ENCODE measurements at places on chromosomes 2 and 18.

- no peak for DNase-seq
Measured at GRCh38 chr2:74493546-74493945, 5.9 kb downstream of the LBX2 start.

DNA sequence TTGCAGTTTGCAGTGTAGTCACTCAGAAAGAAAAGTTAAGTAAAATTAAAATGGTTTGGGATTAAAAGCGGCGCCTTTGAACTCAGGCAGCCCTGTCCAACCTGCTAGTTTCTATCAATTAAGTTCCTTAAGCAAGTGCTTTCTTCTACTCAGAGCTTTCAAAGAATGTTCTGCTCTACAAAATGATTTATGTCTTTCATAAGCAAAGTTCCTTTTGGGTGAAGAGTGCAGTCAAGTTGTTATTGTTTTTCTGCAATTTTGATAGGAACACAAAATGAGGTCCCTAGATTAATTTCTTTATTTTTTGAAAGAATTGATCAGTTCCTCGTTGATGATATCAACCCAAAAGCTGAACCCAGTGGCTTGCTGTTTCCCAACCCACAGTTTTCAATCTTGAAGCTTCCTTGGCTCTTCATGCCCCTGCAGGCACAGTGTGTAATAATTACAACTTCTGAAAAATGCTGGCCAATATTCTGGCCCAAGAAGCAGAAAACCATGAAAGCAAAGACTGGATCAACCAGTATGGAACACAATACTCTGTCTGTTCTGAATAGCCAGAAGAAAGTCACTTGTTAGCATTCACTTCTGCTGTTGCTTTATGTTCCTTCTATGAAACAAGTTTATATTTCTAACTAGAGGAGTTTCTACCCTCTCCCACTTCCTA is 89.1 kb downstream of the TGIF1 start:
- no peak for DNase-seq

DNA sequence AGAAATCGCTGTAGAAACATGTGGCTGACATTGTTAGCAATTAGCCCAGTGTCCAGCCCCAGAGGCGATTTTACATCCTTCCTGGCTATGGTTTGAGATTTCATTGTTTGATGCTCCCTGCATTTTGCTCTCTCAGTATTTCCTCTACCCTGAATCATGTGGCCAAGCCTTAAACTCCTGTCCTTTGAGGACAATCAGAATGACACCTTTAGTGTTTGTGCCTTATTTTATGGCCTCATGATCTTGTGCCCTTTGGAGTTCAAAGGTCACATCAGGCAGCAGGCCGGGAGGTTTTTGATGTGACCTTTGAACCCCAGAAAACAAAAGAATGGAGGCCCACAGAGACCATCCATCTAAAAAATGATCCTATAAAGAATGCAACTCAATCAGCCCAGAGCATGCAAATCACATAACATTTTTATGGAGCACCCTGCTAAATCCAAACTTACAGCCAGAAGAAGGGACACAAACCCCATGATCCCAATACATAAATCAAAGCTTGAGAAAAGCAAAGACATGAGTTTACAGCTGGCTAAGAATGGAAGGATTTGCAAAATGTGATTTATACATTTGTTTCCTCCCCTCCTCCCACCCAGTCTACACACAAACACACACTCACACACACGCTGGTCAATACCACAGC is 52.5 kb downstream of the FECH start:
- DNase-seq = no peak

GRCh38 chr2:60299179-60299578 is 254.3 kb downstream of the BCL11A start:
- DNase-seq = no peak

DNA sequence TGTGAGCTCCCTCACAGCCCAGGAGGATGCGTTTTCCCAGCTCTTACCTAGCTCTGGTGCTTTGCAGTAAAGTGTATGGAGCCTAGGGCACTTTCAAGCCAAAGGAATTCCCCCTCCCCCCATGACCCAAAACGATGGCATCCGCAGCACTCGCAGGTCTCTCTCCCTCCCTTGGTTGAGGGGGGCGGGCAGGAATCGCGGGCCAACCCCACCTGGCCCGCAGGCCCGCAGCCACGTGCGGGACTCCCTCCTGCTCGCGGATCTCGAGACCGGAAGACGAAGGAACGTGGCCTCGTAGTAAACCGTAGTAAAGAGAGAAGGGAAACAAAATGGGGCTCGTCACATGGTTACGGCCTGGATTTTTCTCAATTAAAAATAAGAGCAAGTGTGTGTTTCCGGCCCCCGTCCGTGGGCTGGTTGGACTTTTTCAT is 8.5 kb downstream of the IRS1 start:
- DNase-seq = peak; percentile 60

GRCh38 chr2:12637754-12638153 is 79.0 kb upstream of the TRIB2 start:
- no peak for DNase-seq

DNA sequence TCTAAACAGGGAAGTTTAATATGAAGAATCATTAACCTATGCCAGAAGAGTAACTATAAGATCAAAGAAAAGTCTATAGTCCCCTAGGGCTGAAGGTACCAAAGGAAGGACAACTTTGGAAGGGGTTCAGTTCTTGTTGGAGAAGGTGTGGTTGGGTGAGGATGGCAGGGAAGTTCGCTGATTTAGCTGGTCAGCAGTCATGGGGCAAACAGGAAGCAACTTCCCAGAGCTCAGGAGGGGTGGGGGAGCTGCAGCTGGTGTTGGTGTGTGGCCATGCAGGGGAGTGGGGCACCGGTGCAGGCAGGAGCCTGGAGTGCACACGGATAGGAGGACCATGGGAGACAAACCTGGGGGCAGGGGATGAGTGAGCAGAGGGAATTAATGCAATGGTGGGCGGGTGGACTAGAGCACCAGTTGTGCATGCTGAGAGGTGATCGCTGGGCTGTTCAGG is 34.0 kb downstream of the FHOD3 start:
- DNase-seq = no peak

DNA sequence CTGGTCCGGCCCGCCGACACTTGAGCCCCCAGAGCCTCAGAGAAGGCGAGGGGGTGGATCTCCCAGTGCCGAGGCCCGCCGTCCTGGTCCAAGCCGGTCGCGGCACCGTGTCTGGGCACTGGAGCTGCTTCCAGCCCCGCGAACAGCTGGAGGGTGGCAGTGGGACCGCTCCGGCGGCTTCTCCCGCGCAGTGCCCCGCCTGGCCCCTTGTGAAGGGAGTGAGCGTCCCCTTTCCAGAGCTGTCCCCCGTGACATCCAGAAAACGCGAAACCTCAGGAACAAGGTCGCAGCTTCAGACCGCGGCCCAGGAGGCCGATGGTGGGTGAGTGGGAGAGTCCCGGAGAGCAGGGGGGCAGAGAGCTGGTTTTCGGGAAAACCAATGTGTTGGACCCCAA is 579 bp upstream of the EMX1 start:
- no peak for DNase-seq
